ENCODE measurements at places on chromosomes 5 and 9.

- no peak for DNase-seq
Observed at GRCh38 chr5:159010661-159011442, 88.9 kb downstream of the EBF1 start.

GRCh38 chr5:142441616-142442015 lies 116.8 kb upstream of the SPRY4 start:
- no peak for DNase-seq

DNA sequence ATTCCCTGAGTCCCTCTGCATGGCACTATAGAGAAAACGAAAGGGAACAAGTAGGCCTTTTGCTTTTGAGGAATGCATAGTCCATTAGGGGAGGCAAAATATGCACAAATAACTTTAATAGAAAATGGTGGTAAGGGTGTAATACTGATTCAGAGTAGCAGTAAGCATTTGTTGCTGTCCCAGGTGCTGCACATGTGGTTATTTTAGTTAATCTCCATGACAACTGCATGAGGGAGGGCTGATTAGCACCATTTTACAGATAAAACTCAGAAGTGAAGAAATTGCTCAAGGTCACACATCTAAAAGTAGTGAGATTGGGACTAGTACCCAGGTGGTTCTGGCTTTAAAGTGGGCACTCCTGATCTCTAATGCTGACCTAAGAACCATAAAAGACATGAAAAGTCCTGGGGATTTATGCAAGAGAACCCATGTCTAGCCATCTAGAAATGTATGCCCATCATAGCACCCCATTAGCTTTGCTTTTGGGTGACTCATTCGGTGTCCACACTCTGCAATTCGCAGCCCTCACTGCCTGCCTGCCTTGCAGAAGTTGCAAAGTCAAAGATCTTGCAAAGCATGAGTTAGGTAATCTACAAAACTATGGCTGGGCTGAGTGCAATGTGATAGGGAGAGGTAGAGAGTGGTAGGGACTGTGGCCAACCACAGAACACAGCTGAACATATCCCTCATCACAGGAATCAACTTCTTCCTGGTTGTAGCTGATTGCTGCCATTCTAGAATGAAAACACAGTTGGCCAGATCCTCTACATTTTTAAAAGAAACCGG lies 195.2 kb downstream of the PTTG1 start:
- DNase-seq, result no peak

DNA sequence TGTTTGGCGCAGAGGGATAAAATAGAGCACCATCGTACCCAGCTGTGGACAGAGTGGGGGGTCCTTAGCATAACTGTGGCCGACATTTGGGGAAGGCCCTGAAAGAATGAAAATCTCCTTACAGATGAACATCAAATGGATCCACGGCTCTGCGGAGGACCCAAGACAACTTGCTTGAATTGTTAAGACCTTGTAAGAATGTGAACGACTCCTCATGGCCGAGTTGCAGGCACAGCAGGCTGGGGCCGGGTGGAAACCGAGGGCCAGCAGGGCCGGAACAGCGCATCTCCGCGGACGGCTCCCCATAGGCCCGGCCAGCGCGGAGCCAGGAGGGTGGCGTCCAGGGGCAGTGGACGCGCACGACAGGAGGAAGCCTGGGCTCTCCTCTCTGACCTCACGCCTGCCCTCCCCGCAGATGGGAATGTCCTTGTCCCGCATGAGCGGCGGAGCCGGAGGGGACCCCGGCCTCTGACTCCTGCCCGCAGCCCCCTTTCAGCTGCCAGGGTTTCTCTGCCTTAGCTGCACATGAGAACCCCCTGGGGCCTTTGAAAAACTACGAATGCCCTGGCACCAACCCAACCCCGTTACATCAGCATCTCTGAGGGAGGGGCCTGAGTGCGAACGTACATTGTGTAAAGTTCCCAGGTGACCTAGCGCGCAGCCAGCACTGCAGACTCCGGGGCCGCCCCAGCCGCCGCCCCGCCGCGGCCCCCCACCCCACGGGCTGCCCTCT lies 36.2 kb upstream of the PTCH1 start:
- DNase-seq, result no peak

DNA sequence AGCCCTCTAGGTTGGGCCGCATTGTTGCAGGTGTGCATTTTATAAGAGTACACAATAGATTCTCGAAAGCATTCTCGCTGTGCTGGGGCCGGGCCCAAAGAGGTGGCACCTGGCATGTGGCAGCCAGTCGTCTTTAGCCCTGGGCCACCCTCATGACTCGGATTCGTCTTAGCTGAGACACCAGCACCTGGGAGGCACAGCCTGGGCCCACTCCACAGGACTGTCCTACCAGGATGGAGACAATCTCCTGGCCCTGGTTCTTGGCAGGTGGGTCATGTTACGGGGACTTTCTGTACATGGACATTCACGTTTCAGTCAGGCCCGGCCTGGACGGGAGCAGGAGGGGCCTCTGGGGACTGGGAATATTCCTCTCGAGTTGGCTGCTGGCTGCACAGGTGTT lies 212.5 kb downstream of the FANCC start:
- DNase-seq, result no peak

GRCh38 chr5:78594610-78595457 lies 53.7 kb downstream of the LHFPL2 start:
- DNase-seq, result no peak

- no peak for DNase-seq
Observed at GRCh38 chr9:4640027-4640426, 22.1 kb upstream of the PLPP6 start.

DNA sequence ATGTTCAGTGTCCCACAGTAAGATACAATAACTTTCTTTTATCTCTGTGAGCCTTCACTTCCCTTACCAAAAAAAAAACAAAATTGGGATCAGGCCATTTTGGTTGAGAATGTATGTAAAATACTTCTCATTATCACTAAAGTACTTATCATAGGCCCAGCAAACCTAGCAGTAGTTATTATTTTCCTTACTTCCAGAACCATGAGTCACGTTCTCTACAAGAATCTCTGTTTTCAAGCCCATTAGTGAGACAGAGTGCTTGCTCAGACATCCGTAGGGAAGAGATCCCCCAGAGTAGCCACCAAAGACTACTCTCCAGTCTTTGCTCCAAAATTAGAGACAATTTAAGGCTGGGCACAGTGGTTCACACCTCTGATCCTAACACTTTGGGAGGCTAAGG lies 103.9 kb upstream of the NR5A1 start:
- no peak for DNase-seq

DNA sequence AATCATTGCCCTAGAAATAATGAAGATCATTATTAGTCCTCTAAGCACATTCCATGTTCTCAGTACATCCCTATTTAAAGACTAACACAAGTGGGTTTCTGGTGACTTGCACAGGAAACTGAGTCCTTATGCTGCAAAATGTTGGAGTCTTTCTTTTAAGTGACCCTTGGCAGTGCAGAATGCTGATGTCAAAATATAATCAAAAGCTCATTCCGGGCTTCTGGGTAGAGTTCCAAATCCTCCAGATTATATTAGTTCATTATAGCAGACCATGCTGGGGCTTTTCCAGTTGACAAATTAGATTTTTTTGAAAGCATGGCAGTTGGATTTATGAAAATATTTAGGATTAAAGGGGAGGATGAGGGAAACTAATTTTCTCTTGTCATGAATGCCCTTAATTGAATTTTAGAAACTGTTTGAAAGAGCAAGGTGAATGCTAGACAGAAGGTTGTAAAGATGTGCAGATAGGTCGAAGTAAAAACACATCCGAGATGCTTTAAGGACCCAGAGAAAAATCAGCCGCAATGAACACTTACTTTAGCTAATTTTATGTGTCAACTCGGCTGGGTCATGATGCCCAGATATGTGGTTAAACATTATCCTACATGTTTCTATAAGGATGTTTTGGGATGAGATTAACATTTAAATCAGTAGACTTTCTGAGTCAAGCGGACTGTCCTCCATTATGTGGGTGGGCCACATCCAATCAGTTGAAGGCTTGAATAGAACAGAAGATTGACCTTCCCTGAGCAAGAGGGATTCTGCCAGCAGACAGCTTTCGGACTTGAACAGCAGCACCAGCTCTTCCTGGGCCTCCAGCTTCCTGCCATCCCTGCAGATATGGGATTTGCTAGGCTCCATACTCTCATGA lies 88.7 kb downstream of the DAP start:
- DNase-seq, result no peak

GRCh38 chr5:56585461-56585860 lies 229.9 kb upstream of the MAP3K1 start:
- no peak for DNase-seq

DNA sequence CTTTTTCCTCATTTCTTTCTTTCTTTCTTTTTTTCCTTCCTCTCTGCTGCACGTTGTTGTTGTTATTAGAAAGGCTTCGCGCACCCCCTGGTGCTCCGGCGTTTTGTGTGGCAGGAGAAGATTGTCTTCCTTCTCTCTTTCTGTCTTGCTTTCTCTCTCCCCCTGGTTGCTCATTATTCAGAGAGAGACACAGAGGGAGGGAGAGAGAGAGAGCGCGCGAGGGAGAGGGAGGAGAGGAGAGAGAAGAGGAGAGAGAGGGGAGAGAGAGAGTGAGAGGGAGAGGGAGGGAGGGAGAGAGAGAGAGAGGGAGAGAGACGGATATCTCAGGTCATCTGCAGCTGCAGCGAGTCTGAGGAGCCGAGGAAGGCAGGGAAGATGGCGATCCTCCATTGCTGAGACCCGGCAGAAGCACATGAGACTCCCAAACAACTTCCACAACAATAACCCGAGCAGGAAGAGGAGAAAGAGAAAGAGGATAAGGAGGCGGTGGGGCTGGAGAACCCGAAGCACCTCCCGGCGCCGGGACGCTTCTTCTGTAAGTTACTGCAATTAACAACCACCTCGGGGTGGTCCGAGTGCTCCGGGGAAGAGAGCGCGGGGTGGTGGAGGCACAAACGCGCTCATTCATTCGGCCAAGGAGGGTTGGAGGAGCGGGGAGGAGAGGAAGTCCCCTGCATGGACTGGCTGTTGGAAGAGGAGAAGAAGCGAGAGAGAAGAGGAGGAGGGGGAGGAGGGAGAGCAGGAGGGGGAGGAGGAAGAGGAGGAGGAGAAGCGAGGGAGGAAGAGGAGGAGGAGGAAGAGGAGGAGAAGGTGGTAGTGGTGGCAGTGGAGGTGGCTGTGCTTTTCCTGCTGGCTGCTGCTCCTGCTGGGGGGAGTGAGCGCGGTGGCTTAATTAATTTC lies at the start of gene ZNF462:
Gene ZNF462 (plus strand): TSS at position 346 of the 900 bp plus-strand sequence. CDS start 60,218 bp downstream, outside the sequence.
- no peak for DNase-seq

GRCh38 chr5:137794863-137795262 lies 40.7 kb upstream of the HNRNPA0 start:
- DNase-seq, result no peak

- DNase-seq, result no peak
Observed at GRCh38 chr5:5826911-5827310, 404.4 kb downstream of the ICE1 start.

DNA sequence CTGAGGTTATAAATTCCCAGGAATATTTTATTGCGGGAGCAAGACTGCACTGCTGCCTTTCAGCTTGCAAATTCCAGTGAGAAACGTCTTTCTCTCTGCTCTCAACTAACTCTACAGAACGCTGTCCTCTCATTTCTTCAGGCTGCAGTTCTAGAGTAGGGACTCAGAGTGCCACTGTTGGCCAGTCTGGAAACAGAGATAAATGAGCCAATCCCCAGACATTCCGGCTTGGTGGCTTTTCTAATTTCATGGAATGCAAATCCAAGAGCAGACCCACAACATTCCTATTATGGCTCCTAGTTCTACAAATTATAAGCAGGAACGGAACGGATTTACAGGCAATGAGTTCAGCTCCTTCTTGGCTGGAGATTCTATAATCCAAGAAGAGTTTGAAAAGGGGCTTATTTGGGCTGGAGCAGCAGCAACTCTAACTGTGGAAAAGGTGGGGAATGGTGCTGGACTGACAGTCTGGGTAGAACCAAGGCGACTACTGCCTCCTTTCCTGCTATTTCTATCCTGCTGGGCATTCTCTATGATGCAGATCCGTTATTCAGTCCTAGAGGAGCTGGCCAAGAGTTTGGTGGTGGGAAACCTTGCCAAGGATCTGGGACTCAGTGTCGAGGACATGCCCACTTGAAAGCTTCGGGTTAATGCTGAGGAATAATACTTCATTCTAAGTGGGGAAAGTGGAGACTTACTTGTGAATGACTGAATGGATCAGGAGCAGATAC lies 9.3 kb downstream of the PCDHGA12 start:
- DNase-seq, result no peak

- DNase-seq, result no peak
Observed at GRCh38 chr5:134113902-134114875, at the start of gene TCF7. Gene TCF7, plus strand, starts transcription at chr5:134114681. Its CDS starts 226 bp downstream, at chr5:134114907.

- no peak for DNase-seq
Observed at GRCh38 chr5:153546566-153546965, 56.1 kb downstream of the GRIA1 start.

- no peak for DNase-seq
Observed at GRCh38 chr5:112604732-112605630, 132.7 kb upstream of the APC start.

- no peak for DNase-seq
Observed at GRCh38 chr5:132478366-132478871, 12.2 kb downstream of the IRF1 start.

DNA sequence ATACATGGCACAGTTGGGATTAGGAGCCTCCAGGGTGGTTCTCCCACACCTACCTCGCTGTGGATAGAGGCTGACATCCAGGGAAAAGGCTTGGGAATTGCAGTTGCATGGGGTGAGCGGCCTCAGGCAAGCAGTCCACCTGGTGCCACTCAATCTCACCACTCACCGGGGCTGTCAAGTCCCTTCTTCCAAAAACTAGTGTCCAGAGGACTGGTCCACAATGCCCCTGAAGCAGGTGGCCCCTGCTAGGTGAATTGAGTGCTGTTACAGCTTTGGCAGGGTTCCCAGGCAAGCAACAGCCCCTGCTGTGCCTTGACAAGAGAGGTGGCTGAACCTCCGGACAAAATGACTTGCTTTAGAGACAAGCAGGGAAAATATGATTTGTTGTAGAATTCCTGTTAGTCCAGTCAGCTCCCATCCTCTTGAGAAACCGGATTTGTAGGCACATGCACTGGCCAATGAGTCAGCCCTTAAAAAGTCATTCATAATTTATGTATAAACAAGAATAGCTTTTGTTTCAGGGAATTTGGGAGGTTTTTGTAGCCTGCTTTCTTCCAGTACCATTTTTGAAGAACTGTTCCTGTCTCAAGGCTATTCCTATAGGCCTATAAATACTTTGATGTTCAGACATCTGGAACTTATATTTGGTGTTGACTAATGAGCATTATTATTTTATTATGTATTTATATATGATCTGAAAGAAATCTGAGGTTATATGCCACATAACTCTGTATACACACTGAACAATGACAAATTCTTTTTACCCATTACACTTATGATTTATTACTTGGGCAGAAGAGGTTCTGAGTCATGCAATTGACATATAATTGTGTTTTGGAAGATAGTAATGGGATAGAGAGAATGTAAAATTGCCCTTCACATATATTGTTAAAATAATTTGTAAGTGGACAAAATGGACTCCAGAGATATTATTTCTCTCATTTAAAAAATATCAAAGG lies 411.1 kb downstream of the ACTL7B start:
- no peak for DNase-seq
